Suprapubic skin (tissue), 4 donors: ENCODE measurements at places on chromosomes 12 and 14. TPM values are rescaled to one million over a fixed set of nuclear protein-coding genes. Genes with fewer than 3 reads are reported as not detected.

GRCh38 chr14:103296007-103296406 is 38.0 kb upstream of the EIF5 start:
- H3K4me1 ChIP-seq, result no peaks in the 10 kb centered on the region
- no peak overlapping the region for H3K4me3 ChIP-seq
- H3K27me3 ChIP-seq, result peaks cover 11% of the 10 kb centered on the region

Gene NKX2-8
- not detected for total RNA-seq

DNA sequence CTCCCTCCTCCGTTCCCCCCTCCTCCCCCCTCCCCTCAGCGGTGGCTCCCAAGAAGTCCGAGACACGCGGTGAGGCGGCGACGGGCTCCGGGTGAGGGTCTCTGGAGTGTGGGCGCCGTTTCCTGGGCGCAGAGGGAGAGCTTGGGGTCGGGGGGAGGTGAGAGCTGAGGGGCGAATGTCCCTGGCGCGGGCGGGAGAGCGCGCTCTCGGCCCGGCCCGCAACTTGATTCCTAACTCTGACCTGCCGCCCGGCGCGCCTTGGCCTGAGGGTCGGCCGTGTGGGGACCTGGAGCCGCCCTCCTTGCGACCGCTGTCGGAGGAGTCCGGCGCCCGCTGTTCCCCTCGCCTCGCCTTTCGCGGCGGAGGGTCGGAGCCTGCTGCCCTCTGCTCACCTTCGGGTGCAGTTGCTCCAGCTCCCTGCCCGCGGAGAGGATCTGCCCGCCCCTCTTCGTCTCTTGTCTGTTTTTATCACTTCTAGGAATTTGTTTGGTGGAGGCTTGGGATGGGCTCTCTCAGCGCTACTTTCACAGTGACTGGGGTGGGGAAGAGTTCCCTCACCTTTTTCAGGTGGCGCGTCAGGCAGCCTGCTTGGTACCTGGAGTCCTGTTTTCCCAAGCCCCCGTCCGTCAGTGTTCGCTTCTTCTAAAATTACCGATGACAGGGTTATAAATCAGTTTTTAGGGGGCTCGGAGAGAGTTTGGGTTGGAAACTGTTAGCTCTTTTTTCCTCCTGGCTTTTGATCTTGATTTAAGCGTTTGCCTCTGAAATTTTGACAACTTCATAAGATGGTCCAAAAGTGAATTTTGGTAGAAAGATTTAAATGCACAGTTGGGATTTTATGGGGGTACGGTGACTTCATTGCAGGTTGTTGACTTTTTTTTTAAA is 495 bp downstream of the ADIPOR2 start:
- H3K27me3 ChIP-seq, result no peaks in the 10 kb centered on the region
- peak; percentile 80 for DNase-seq
- peak overlapping the region; percentile 98 for H3K4me3 ChIP-seq
- peaks cover 34% of the 10 kb centered on the region for H3K4me1 ChIP-seq
- H3K36me3 ChIP-seq, result no peaks in the 10 kb centered on the region
- peak overlapping the region; percentile 96 for H3K27ac ChIP-seq

Gene SLC17A8
- total RNA-seq, result not detected

- H3K36me3 ChIP-seq, result no peaks in the 10 kb centered on the region
- peaks cover 28% of the 10 kb centered on the region for H3K27me3 ChIP-seq
- DNase-seq, result peak; percentile 50
- peaks cover 40% of the 10 kb centered on the region for H3K4me1 ChIP-seq
- H3K4me3 ChIP-seq, result peak overlapping the region; percentile 38
- H3K27ac ChIP-seq, result peak overlapping the region; percentile 57
These were observed 805 bp upstream of the KRT7 start for GRCh38 chr12:52232203-52232673.

Gene LTBP2
- 19.6 TPM for total RNA-seq

DNA sequence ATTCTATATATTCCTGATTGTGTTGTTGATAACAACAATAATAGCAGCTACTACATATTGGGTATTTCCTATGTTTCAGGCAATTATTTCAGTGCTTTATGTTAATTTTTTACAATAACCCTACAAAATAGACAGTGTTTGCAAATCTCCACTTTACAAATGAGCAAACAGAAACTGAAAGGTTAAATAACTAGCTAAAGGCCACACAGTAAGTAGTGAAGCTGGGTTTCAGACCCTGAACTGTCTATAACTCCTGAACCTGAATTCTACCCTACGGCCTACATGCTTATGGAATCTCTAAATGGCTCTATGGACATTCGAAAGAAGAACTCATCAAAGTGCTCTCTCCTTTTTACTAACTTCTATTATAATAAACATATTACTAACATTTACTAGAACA is 19.7 kb upstream of the NUDT4 start:
- H3K27me3 ChIP-seq, result no peaks in the 10 kb centered on the region
- no peak overlapping the region for H3K27ac ChIP-seq
- H3K4me3 ChIP-seq, result no peak overlapping the region
- DNase-seq, result no peak
- H3K4me1 ChIP-seq, result no peaks in the 10 kb centered on the region

DNA sequence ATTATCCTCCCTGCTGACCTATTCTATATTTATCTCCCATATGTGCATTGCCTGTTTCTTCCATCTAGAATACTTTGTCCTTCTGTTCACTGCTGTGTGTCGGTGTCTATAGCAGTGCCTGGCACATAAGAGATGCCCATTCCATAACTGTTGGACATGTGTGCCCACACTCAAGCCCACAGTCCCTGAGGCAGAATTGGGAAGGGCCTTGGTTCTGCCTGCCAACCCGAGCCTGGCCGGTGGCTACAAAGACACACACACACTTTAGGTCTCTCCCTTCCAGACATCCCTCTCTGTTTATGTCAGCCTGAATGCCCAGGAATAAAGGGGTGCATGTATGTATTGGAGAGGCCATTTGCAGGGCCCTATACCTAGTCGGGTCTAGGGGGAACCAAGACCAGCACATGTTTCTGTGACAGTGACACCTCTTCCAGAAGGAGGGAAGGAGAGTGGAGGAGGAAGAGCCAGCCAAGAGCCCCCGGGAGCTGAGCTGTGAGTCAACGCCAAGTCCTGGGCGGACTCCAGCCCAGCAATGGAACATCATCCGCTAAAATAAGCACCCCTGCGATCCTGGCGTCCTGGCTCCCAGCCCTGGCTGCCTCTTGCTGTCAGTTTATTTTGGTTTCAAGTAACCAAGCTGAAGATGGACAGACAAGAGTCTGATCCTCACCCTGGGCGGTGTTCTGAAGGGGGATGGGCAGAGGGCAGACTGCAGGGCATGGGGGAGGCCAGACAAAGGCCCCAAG is 4.3 kb upstream of the ASB2 start:
- no peak overlapping the region for H3K4me3 ChIP-seq
- H3K27me3 ChIP-seq, result no peaks in the 10 kb centered on the region
- DNase-seq, result no peak
- no peak overlapping the region for H3K27ac ChIP-seq

Gene KRT74
- total RNA-seq, result 14.1 TPM

Gene CLEC4D
- not detected for total RNA-seq

Gene MIP
- total RNA-seq, result not detected

GRCh38 chr12:127811988-127812387 is 455.0 kb upstream of the TMEM132C start:
- H3K27me3 ChIP-seq, result no peaks in the 10 kb centered on the region
- H3K36me3 ChIP-seq, result no peaks in the 10 kb centered on the region
- no peak for DNase-seq
- H3K4me1 ChIP-seq, result peaks cover 15% of the 10 kb centered on the region

Gene C1RL
- 28.5 TPM for total RNA-seq

Gene OLR1
- not detected for total RNA-seq

DNA sequence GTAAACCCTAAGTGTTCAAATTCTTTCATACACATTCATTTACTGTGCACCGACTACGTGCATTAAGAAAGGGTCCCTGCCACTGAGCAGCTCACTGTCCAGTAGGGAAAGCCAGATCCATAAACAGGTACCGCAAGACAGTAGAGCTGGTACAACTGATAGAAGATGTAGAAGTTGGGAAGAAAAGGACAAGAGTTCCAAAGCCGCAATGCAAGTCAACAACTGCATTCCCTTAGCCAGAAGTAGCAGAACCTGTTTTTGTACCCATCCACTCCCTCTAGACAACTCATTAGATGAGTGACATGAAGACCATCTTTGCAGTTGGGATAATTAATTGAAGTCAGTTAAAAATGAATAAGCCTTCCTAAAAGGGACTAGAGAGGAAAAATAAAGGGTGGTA is 1.3 kb downstream of the SENP1 start:
- no peaks in the 10 kb centered on the region for H3K27me3 ChIP-seq
- no peaks in the 10 kb centered on the region for H3K36me3 ChIP-seq
- no peak overlapping the region for H3K27ac ChIP-seq
- no peak for DNase-seq
- peaks cover 25% of the 10 kb centered on the region for H3K4me1 ChIP-seq
- H3K4me3 ChIP-seq, result peak overlapping the region; percentile 93

Gene FGF6
- total RNA-seq, result not detected

GRCh38 chr12:117052386-117053049 is 46.7 kb downstream of the TESC start:
- no peaks in the 10 kb centered on the region for H3K36me3 ChIP-seq
- no peak overlapping the region for H3K27ac ChIP-seq
- H3K4me3 ChIP-seq, result no peak overlapping the region
- no peak for DNase-seq
- peaks cover 8% of the 10 kb centered on the region for H3K27me3 ChIP-seq

Gene RILPL2
- total RNA-seq, result 6.1 TPM

Gene MMP14
- total RNA-seq, result 147 TPM

Gene PMCH
- total RNA-seq, result not detected

- DNase-seq, result no peak
- no peaks in the 10 kb centered on the region for H3K27me3 ChIP-seq
- H3K4me1 ChIP-seq, result peaks cover 41% of the 10 kb centered on the region
- H3K36me3 ChIP-seq, result no peaks in the 10 kb centered on the region
These were observed 3.7 kb upstream of the KRT2 start for GRCh38 chr12:52655720-52656124.

Gene LGR5
- 0.97 TPM for total RNA-seq

DNA sequence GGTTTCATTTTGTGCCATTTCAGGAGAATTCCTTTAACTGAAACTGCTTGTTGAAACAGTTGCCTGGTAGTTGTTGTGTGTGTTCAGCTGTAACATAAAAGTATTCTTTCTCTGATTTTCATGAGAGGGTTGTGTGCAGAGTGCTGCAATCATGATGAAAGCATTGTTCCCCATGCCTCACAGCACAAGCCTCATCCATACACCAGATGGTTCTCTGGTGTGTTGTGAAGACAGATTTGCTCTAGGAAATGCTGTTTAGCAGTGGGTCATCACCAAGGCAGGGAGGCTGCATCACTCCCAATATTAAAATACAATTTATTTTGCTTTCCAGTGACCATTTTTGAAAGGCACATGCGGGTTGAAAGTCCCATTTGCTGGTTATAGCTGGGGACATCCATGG is 404.4 kb downstream of the AACS start:
- DNase-seq, result no peak
- no peak overlapping the region for H3K4me3 ChIP-seq
- H3K4me1 ChIP-seq, result no peaks in the 10 kb centered on the region
- H3K27me3 ChIP-seq, result no peaks in the 10 kb centered on the region
- H3K36me3 ChIP-seq, result no peaks in the 10 kb centered on the region
- no peak overlapping the region for H3K27ac ChIP-seq

GRCh38 chr12:24769682-24770081 is 179.2 kb downstream of the BCAT1 start:
- H3K36me3 ChIP-seq, result no peaks in the 10 kb centered on the region
- DNase-seq, result no peak
- no peak overlapping the region for H3K4me3 ChIP-seq
- H3K4me1 ChIP-seq, result no peaks in the 10 kb centered on the region
- no peaks in the 10 kb centered on the region for H3K27me3 ChIP-seq
- H3K27ac ChIP-seq, result no peak overlapping the region

GRCh38 chr12:40208707-40209446 is 15.9 kb upstream of the LRRK2 start:
- H3K4me3 ChIP-seq, result no peak overlapping the region
- no peaks in the 10 kb centered on the region for H3K36me3 ChIP-seq
- DNase-seq, result no peak
- no peak overlapping the region for H3K27ac ChIP-seq
- no peaks in the 10 kb centered on the region for H3K27me3 ChIP-seq

GRCh38 chr12:55703288-55703687 is 4.4 kb downstream of the ITGA7 start:
- H3K36me3 ChIP-seq, result no peaks in the 10 kb centered on the region
- H3K4me1 ChIP-seq, result peaks cover 15% of the 10 kb centered on the region
- H3K4me3 ChIP-seq, result no peak overlapping the region
- peak overlapping the region; percentile 30 for H3K27ac ChIP-seq
- DNase-seq, result peak; percentile 50
- H3K27me3 ChIP-seq, result peaks cover 12% of the 10 kb centered on the region

DNA sequence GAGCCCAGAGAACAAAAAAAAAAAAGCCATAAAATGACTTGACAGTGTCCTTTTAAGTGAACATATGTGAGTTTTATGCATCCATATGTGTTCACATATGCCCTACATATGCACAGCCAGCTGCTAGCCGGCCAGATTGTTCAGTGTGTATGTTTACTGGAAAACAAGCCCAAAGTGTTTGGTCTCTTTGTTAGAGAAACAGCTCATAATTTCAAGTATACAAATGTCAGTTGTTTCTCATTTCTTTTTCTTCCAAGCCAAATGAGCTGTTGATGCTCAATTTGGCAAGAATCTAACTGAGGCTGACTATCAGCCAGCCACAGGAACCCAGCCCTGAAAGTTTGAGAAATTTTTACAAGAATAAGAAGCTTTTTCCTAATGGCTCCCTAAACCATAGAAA is 60.8 kb upstream of the TSPAN8 start:
- H3K4me3 ChIP-seq, result no peak overlapping the region
- H3K4me1 ChIP-seq, result peaks cover 3% of the 10 kb centered on the region
- peak overlapping the region; percentile 48 for H3K27ac ChIP-seq
- H3K36me3 ChIP-seq, result no peaks in the 10 kb centered on the region

GRCh38 chr14:104844306-104845032 is 20.6 kb upstream of the CEP170B start:
- DNase-seq, result no peak
- no peak overlapping the region for H3K27ac ChIP-seq
- peaks cover 17% of the 10 kb centered on the region for H3K4me1 ChIP-seq
- peaks cover 56% of the 10 kb centered on the region for H3K27me3 ChIP-seq
- peak overlapping the region; percentile 51 for H3K4me3 ChIP-seq

GRCh38 chr12:42564996-42565395 is 24.6 kb downstream of the PRICKLE1 start:
- DNase-seq, result no peak
- H3K36me3 ChIP-seq, result no peaks in the 10 kb centered on the region
- H3K4me3 ChIP-seq, result no peak overlapping the region
- H3K4me1 ChIP-seq, result peaks cover 11% of the 10 kb centered on the region

DNA sequence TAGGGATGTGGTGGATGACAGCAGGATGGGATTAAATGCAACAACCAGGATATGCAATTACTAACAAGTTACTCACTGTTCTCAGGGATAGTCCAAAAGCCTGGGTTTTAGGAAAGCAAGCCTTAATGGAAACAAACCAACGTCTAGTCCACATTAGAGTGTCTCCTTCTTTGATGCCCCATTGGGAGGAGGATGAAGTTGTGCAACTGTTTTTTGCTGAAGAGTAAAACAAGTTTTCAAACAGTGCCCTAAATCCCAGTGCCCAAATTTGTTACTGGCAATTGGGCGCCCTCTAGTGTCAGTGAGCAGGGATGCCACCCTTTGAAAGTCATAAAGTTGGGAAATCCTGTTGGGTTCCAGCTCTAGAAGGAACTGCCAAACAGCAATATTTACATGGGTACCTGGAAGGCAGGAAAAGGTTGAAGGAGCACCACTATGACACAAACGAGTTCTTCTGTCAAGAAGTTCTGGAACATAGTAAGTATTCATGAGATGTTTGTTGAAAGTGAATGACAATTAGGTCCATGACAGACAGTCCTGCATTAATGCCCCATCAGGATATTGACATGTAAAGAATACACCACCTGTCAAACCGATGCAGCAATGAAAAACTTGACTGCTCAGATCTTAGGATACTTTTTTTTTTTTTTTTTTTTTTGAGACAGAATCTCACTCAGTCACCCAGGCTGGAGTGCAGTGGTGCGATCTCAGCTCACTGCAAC is 11.1 kb upstream of the DPF3 start:
- H3K36me3 ChIP-seq, result no peaks in the 10 kb centered on the region
- peak; percentile 71 for DNase-seq
- peaks cover 15% of the 10 kb centered on the region for H3K4me1 ChIP-seq
- H3K27me3 ChIP-seq, result no peaks in the 10 kb centered on the region
- H3K4me3 ChIP-seq, result no peak overlapping the region
